ENCODE measurements at places on chromosomes 6 and 20. TPM values are rescaled to one million over a fixed set of nuclear protein-coding genes. Genes with fewer than 3 reads are reported as not detected.

MMP24 gene
- 8.2 TPM for total RNA-seq

GRCh38 chr6:674956-675355, 18.0 kb downstream of the EXOC2 start:
- DNase-seq, result no peak

- no peak for DNase-seq
Observed at GRCh38 chr20:58612121-58612691, 38.9 kb upstream of the STX16 start.

GRCh38 chr6:159440911-159441703, 251.9 kb downstream of the SOD2 start:
- DNase-seq, result no peak

LY86 gene
- total RNA-seq, result not detected

DNA sequence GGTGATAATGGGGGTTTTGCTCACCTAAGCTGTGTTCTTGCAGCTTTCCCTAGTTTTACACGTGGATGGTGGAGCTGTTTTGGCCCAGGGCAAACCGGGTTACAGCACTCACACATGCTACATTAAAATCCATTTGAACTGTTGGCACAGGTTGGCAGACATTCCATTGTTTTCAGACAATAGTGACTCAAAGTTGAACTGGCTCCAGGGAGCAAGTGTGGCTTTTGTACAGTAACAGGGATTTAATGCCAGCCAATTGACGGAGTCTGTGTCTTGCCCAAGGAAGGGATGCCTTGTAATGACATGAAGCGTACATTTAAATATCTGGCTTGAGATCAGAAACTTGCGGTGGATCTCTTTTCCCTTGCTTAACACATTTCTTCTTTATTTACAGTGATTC, 183.1 kb downstream of the DTNBP1 start:
- no peak for DNase-seq

DNA sequence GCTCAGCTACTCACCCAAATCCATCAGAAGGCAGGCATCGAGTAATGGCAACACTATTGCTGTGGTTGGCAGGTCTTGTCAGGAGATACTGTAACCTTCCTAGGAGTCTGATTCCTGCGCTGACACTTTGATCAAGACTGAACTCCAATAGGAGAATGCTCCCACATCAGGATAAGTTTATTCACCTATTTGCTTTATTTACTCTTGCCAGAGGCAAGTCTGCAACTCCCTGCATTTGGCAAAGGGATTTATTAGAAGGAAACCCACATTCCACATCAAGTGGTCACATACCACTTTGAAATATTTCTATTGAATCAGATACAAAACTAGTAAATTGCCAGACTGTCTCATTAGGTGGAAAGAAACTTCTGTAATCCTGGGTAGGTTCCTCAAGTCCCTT, 43.5 kb downstream of the ZFAND3 start:
- no peak for DNase-seq

SAMD3 gene
- total RNA-seq, result not detected

MATN4 gene
- total RNA-seq, result not detected

CST5 gene
- total RNA-seq, result not detected

GRCh38 chr6:97501853-97502252, 218.8 kb upstream of the MMS22L start:
- no peak for DNase-seq

SNAP25 gene
- 1.4 TPM for total RNA-seq

Data from epithelial cell of proximal tubule (primary cell).